ENCODE measurements at places on chromosomes 4 and X.

DNA sequence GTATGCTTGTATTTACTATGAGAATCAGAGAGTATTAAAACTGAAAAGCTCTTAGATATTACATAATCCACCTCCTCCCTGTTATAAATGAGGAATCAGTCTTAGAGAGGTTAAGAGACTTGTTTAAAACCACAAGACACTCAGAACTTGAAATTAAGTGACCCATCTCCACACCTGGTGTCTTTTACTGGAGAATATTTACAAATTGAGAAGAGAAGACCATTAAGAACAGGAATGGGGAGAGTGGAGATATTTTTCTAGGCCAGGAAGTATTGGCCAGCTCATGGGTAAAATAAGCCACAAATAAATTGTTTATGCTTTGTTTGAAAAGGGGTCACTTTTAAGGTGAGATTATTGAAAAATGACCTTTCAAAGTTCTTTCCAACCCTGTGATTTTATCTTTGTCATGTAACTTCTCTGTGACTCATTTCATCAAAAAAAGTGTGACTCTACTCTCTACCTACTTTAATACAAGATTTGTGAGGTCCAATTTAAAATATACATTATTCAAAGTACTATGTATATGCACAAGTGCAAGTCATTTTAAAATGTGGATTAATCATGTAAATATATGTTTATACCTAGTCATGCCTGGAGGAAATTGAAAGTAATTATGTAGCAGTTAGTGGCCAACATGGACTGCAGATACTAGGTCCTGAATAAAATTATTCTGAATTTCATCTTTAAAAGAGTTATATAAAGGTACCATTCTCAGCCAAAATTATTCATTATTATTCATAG, 15.9 kb upstream of the COX7B2 start:
- DNase-seq = no peak

- DNase-seq = no peak
These were observed 606.0 kb downstream of the BCOR start for GRCh38 chrX:39491548-39492297.

- no peak for DNase-seq
These were observed 9.7 kb upstream of the IQCM start for GRCh38 chr4:149825336-149825735.

GRCh38 chr4:1379801-1380331, 26.4 kb downstream of the NKX1-1 start:
- no peak for DNase-seq
